ENCODE measurements at places on chromosomes 4 and X. TPM values are rescaled to one million over a fixed set of nuclear protein-coding genes. Genes with fewer than 3 reads are reported as not detected.

DNA sequence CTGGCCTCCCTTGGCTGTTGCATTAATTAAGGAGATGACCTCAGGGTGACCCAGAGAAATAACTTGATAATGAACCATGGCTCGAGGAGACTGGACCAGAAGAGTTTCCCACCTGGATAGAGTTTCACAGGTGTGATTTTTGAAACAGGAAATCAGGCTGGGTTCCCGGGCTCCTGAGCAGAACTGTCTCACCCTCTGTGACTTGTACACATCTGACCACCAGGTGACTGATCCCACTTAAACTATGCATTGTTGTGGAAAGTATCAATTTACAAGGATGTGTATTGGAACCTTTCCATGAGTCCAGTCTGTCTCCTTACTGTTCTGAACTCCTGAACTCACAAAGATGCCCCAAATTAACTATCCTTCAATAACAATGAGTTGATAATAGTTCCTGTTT lies 220.3 kb downstream of the PTTG2 start:
- no peak for DNase-seq

GRCh38 chr4:109977854-109978501 lies 65.3 kb downstream of the EGF start:
- no peak for DNase-seq

DNA sequence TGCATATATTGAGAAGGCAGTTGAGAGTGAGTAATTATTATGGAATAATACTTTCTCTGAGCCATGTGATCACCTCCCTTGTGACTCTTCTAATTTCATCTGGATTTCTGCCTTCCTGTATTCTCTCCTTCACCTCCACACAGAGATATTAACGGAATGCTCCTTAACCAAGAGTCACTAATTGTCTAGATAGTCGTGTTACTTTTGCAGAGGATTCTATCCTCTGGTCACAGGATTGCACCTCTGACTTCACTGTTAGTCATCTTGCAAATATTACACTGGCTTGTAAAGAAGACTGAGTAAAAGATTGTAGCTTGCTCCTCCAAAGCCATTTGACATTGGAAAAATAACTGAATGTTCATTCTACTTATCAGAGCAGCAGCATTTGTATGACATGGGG lies 160.9 kb downstream of the SH2D1A start:
- no peak for DNase-seq

GRCh38 chrX:153827903-153828302 lies 2.4 kb downstream of the PDZD4 start:
- no peak for DNase-seq

DNA sequence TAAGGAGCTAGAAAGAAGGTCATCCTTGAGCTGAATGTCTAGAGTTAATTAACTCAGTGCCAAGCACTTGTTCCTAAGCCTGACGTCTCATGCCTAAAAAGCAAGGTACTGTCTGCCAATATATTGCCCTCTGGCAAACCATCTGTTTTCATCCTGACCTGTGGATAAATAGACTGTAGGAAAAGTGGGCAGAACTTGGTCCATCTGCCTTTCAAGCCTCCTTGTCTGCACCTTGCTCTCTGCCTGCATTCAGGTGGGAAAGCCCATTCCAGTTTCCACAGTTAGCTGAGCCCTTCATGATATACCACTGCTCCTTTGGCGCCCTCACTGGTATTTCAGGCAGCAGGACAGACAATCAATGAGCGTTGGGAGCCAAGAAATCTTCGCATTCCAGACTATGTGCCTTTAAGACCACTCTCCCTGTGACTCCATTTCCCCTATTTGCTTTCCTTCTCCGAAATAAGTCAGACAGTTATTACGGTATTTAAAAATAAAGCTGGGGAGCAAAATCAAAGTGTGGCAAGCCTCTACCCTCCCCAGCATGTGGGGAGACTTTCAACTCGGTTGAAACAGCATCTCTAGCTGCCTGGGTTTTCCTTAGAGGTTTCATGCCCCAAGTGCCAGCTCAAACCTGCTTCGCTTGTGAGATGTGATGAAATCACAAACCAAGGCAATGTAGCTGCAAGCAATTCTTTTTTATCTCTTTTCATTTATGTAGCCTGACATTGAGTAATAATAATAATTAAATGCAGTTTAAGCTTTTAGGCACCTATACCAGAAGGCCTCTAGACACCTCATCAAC lies 2.5 kb upstream of the CCDC149 start:
- no peak for DNase-seq

GRCh38 chrX:11952176-11952720 lies 186.0 kb upstream of the FRMPD4 start:
- DNase-seq, result no peak

- no peak for DNase-seq
Observed at GRCh38 chr4:159291176-159291575, 188.3 kb downstream of the RAPGEF2 start.

- no peak for DNase-seq
Observed at GRCh38 chr4:76623217-76624045, 188.4 kb downstream of the SHROOM3 start.

Gene PPA2
- 124 TPM for total RNA-seq

DNA sequence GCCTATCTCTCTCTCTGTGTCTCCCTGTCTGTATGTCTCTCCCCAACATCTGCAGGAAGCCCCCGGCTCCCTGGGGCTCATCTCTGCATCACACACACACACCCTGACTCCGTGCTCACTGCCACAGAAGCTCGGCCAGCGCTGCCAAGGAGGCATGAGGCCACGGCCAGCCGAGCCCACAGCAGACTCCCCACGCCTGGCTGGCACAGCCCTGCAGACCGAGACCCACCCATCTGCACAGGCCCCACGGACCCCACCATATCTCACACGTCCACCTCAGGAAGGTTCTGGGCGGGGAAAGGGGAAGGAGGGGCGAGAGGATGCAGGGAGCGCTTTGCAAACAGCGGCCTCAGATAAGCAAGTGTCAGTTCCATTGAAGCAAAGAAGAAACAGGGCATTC lies 28.5 kb upstream of the SLC25A6 start:
- DNase-seq, result no peak
